A172 (cell line): ENCODE measurements at places on chromosomes 1 and 21. TPM values are rescaled to one million over a fixed set of nuclear protein-coding genes. Genes with fewer than 3 reads are reported as not detected.

CRYAA gene
- total RNA-seq: not detected in 2 replicates

- DNase-seq: peak; percentile 41
Measured at GRCh38 chr1:151819976-151820623, 11.5 kb downstream of the RORC start.

DNA sequence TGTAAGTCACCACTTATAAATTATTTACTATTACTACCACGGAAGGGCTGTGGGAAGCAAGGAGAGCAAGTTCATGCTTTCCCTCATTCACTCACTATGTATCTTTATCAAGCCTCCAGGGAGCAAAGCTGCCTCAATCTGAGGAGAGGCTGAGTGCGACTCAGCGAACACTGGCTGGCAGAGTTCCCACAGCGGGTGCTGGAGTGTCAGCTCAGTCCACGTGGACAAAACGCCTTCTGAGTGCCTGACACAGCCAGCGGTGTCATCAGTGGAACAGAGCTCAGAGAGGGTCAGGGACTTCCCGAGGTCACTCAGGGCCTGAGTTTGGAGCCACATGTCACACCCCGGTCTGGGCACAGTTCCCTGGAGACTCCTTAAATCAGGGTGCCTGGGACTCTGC lies 16.9 kb downstream of the MATN1 start:
- DNase-seq: peak; percentile 13

DNA sequence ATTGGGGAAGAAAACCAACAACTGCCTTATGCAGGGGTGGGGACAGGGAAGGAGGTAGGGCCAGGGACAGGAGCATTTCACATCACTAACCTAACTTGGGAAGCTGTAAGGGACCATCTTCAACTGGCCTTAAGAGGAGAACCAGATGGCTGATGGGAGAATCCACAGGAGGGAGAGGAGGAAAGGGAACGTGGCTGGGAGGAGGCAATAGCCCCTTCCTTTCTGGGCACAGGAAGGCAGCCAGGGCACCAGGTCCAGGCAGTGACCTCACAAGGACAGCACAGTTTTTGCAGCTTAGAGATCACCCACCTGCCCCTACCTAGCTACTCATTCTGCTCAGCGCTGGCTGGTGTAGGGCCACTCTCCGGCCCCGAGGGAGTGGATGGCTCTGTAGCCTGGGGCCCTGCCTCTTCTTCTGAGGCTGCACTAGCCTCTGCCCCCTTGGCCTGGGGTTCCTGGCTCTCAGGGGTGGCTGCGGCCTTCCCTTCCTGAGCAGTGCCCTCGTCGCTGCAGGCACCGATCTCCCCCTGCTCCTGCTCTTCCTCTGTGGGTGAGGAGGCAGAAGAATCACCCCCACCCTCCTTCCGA lies 1.7 kb downstream of the MARCKSL1 start:
- no peak for DNase-seq

DNA sequence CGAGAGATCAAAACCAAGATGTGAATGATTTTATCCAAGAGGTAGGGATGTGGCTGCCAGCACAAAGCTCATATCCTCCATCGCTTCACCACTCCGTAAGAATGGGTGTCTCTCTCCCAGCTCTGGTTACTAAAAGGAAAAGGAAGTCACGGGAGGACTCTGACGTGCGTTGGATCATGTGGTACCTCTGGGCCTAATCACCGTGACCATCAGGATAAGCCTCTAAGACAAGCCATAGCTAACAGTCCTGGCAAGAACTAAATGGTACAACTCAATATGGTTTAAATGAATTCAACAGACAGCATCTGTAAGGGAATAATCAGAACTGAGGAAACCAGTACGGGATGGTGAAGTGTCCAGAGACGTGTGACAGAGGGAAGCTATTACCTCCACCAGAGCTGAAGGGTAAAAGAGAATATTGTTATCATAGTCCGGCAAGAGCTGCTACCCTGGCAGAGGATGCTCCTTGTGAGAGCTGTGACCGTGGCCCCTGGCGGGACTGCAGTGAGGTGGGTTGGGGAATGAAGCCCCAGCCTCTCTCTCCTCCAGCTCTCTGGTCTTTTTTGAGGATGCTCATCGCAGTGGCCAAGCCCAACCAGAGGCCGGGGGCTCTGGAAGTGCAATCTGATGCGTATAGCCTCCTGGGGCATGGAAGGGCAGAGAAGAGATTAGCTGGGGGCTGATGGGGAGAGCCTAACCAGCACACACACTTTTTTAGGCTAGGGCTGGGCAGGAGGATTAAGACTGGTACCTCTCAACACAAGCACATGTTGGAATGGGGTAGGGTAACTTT lies 54.2 kb downstream of the KIAA1614 start:
- DNase-seq: no peak

GRCh38 chr1:159925719-159926078 lies 392 bp upstream of the TAGLN2 start:
- no peak for DNase-seq

- no peak for DNase-seq
Measured at GRCh38 chr21:46459356-46460112, 843 bp downstream of the DIP2A start.

GRCh38 chr1:226763905-226764264 lies 24.8 kb upstream of the ITPKB start:
- DNase-seq: peak; percentile 98

DNA sequence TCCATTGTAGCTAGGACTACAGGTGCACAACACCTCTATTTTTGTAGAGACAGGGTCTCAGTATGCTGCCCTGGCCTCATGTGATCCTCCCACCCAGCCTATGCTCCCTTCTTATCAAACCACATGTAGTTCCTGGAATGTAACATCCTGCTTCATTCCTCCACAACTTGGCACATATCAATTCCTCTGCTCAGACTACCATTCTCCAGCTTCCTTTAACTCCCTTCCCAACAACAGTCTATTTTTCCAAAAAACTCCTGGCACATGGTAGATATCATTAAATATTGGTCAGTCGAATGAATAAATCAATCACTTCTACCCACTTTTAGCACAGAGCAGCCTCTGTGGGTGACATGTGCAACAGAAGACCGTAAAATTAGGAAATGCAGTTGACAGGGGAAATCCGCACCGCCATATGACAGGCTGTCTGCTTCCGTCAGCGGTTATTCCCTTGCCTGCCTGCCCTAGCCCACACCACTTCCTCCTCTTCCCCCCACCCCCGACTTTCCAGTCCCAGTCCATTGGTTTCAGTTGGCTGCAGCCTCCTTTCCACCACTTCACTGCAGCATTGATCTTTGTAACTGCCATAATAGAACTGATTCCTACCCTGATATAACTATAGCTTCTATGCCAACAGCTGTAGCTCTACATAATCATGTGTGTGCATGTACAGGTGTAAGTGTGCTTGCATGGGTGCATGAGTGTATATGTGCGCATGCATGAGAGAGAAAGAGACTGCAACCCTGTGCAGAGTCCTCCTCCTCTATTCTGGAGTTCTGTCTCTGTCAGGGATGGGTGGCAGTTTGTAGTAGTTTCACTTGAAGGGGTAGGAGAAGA lies 6.8 kb upstream of the AKR1A1 start:
- peak; percentile 62 for DNase-seq

- peak; percentile 13 for DNase-seq
Measured at GRCh38 chr1:91092503-91092902, 70.7 kb upstream of the ZNF644 start.

GRCh38 chr1:182109771-182110170 lies 48.3 kb upstream of the ZNF648 start:
- no peak for DNase-seq

DNA sequence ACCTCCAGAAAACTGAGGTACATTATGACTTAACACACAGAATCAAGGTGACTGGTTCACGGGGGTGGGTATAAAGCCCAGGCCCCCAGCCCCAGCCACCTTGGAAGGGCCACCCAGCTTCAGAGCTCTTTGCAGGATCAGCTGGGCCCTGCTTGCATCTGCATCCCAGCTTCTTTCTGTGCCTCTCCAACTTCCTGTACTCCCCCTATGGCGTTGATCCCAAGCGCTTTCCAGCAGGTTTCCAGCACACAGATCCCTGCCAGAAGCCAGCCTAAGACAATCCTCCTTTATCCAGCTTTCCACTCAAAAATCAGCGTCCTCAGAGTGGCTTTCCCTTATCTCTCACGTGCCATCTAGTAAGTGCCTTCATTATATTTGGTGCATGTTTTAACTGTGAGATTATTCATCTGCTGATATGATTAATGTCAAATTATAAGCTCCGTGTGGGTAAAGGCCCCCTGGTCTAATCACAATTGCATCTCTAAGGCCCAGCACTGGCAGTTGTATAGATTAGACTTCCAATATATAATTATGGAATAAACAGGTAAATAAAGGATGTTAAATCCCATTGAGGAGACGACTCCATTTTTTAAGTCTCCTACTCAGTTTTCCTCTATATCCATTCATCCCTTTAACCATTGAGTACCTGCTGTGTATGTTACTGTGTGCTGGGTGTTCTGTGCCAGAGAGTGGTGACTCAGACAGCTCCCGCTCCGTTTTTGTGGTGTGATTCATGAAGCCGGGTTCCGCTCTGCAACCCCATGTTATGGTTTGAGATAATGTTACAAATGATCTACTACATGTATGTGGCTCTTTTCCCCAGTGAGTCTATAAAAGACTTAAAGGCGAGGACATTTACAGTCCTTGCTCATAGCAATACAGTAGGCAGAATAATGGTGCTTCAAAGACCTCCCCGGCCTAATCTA lies 387.6 kb downstream of the PCP4 start:
- DNase-seq: no peak

DNA sequence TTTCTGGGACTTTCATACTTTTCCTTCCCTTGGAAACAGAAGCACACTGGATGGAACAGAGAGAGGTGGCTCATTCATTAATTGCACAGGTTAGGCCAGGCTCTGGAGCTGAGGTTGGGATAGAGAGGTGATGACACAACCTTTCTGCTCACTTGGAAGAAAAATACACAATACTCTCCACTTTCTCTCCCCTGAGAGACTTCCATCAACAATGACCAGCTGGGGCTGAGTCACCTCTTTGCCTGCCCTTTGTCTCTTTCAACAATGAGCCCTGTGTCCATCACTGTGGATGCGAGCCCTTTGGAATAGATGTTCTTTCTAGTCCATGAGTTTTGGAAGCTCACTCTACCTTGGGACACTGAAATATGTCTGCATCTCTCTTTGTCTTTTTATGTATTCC lies 43.1 kb downstream of the ATP2B4 start:
- DNase-seq: peak; percentile 93

- DNase-seq: no peak
Measured at GRCh38 chr1:7108251-7108650, 323.0 kb downstream of the CAMTA1 start.
